Amniotic stem cell (primary cell): ENCODE measurements at places on chromosomes 7 and 10.

DNA sequence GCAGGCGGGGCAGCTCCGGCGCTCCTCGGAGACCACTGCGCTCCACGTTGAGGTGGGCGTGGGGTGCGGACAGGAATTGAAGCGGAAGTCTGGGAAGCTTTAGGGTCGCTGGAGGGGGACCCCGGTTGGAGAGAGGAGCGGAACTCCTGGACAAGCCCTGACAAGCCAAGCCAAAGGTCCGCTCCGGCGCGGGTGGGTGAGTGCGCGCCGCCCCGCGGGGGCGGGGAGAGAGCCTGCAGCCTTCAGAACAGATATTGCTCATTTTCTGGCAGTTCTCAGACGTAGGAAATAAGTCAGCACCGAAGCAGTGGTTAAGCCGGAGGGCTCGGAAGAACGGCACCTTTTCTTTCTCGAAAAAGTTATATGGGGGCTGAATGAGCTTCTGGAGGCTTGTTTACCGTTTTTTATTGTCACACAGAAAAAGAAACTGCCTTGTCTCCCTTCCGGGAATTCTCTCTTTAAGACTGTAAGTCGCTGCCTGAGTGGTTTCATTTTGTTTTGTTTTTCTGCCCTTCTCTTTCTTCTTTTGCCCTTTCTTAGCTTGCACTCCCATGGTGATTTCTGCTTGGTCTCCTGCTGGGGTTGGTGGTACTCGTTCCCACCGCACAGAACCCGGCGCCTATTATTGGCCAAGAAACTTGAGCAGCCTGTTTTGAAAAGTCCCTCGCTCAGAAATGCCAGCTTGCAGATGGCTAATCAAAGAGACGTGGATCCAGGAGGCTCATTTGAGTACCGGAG, 732 bp downstream of the FAS start:
- DNase-seq: no peak

GRCh38 chr10:45224219-45224841, 91.1 kb downstream of the OR13A1 start:
- no peak for DNase-seq

DNA sequence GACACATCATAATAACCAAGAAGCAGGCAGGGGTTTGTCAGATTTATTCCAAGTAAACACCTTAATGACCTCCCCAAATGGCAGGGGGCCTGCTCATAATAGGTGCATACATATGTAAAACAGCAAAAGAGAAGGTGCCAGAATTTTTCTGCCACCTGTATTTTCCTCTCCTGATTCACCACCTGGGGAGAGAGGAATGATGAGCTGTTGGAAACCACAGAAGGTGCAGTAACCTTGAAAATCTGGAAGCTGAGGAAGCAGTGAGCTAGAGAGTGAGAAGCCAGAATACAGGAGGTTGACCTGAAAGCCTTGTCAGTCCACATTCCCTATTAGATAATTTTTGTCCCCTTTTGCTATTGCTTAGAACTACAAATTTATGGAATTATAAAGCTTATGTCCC, 46.2 kb upstream of the PDE1C start:
- DNase-seq: no peak

- DNase-seq: no peak
Measured at GRCh38 chr10:95234951-95235350, 40.9 kb downstream of the ACSM6 start.

GRCh38 chr10:18737236-18737635, 78.0 kb downstream of the ARL5B start:
- no peak for DNase-seq

DNA sequence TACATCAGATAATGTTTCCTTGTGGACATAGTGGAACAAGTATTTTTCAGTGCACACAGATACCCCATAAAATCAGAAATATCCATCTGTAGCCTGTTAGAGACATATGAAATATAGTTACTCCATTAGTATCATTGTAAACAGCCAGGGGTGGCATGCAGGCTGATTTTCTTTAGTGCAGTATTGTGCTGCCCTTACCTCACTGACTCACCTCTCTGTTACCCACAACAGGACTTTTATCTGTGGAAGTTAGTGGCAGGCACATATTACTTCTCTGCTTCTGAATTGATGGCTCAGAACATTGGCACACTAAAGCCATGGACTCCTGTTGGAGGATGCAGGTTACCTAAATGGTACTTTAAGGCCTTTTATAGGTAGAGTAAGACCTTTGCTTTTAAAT, 70.0 kb downstream of the SLC25A40 start:
- no peak for DNase-seq
